ENCODE measurements at places on chromosomes 6 and 20.

GRCh38 chr6:43965628-43966373 lies 161.5 kb downstream of the MRPL14 start:
- peak; percentile 28 for DNase-seq

DNA sequence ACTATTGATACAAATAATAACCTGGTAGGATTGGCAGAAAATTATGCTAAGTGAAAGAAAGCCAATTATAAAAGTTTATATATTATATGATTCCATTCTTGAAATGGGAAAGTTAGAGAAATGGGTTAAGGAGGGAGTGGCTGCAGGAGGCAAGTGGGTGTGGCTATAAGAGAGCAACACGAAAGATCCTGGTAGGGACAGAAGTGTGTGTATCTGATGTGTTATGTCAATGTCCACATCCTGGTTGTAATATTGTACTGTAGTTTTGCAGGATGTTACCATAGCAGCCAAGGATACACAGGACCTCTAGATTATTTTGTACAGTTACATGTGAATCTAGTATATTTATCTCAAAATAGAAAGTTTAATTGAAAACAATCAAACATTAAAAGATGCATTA lies 46.8 kb downstream of the SNX5 start:
- no peak for DNase-seq

GRCh38 chr6:10621213-10621612 lies 73.2 kb downstream of the C6orf52 start:
- no peak for DNase-seq

- no peak for DNase-seq
Measured at GRCh38 chr6:39801456-39802251, 9.5 kb downstream of the DAAM2 start.

DNA sequence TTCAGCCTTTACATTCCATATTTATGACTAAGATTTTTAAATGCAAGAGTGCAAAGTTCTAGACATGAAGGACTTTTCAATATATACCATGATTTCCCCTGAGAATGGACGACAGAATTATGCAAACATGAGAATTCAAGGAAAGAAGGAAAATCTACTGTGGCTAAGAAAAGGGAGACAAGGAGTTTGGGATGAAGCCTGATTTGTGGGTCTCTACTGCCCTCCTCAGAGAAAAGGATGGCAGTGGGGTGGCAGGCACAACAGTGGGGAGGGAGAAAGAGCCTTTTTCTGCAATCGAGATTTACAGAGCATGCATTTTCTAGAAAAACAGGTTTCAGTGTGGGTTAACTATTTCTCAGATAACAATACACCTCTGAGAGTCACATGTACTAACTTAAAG lies 466.9 kb upstream of the NRSN1 start:
- no peak for DNase-seq

- DNase-seq = peak; percentile 83
Measured at GRCh38 chr6:27893059-27893835, 18.9 kb downstream of the OR2B2 start.

- no peak for DNase-seq
Measured at GRCh38 chr6:109105681-109106080, 10.4 kb downstream of the CEP57L1 start.

DNA sequence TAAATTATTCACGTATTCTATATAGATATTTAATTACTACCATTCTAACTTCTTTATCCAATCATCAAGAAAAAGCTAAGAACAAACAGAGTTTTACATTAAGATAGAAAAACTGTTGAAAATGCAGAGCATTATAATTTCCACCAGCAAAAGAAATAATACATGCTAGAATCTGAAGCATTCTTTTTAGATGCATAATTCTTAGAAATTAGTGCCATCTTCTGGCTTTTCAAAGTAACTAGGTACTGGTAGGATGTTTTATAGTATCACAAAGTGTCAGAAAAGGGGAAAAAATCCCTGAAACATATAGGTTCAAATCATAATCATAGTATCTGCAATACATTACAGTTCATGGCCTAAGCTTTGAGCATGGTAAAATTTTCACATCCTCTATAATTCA lies 178.9 kb downstream of the PHF3 start:
- no peak for DNase-seq

- DNase-seq = peak; percentile 78
Measured at GRCh38 chr6:18019539-18020534, 32.4 kb upstream of the KIF13A start.

GRCh38 chr6:36924131-36924530 lies 30.4 kb upstream of the PI16 start:
- no peak for DNase-seq

DNA sequence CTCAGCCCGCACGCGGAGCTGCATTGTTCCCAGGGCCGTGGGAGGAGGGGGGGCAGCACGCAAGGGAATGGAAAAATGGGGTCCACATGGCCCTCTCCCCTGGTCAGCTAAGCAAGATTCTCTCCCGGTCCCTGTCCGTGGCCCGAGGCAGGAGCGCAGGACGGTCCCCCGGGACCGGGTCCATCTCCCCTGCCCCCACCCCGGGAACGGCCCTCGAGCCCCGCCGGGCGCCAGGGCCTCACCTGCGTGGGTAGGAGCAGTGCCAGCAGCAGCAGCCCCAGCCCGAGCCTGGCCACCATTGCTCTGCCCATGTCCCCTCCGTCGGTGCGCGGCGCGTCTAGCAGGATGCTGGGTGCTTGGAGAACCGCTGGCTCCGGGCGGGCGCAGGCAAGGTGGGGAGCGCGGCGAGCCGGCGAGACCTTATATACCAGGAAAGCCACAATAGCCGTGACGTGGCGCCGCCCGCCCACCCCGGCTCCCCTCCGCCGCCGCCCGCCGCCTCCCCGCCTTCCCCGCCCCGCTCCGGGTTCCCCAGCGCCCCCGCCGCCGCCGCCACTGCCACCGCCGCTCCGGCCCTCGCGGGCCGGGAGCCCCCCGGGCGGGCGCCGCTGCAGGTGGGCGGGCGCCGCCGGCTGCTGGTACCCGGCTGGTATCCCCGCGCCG lies at the start of gene CD24:
CD24 (minus strand) TSS at position 394 of the 663 bp plus-strand sequence; CDS start at position 311, 83 bp downstream.
- DNase-seq = no peak

- no peak for DNase-seq
Measured at GRCh38 chr6:46914279-46914810, 7.4 kb downstream of the ADGRF5 start.

- peak; percentile 53 for DNase-seq
Measured at GRCh38 chr6:168179133-168179532, 100.1 kb upstream of the FRMD1 start.

DNA sequence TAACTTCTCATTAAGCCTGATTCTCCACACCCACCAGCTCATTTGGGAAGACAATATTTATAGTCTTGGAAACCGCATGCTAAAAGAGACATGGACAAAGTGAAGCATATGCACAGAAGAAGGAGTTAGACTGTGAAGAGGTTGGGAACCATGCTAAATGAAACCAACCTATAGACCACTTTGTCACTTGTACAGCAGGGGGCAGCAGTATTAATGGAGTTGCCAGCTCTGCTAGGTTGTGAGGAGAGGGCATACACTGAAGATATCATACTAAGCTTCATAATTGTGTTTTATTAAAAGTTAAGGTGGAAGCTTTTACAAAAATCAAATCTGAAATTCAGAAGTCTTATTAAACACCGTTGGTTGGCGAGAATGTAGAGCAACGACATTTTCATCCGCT lies 38.3 kb upstream of the HMGCLL1 start:
- DNase-seq = no peak

- DNase-seq = no peak
Measured at GRCh38 chr6:38138374-38138773, 318.8 kb downstream of the ZFAND3 start.

- no peak for DNase-seq
Measured at GRCh38 chr6:17472653-17473183, 79.3 kb downstream of the CAP2 start.

DNA sequence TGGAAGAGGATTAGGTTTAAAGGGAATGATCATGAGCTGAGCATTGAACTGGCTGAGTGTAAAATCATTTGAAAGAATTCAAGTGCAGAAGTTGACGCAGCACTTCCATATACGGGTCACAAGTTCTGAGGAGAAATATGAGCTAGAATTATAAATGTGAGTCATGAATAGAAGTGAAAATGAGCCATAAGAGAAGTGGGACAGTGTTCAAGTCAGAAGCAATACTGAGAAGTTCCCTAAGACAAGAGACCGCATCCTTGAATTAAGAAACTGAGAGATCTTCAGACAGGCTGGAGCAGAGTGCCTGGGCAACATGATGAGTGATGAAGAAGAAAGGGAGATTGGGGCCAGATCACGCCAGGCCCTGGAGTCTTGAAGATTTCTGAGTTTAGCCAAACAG lies 209.7 kb downstream of the TBX18 start:
- DNase-seq = no peak

DNA sequence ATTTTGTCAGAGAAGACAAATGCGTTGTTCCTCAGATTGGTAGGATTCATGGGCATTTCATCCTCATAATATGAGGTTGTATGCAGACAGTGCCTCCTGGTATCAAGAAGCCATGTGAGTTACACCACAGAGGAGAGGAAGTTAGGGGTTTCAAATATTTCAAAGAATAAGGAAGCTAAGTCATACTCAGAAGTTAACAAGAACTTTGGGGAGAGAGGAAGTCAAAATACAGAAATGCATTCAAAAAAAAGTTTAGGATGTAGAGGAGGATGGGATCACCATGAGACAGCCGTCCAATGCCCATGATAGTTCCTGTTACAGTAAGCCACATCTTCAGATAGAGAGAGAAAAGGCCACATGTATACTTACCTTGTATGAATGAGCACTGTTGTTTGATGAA lies 22.3 kb downstream of the HLA-DOB start:
- DNase-seq = no peak

GRCh38 chr6:106629859-106630163 lies 433 bp downstream of the QRSL1 start:
- DNase-seq = no peak

- no peak for DNase-seq
Measured at GRCh38 chr20:58511364-58511763, 3.8 kb downstream of the APCDD1L start.

DNA sequence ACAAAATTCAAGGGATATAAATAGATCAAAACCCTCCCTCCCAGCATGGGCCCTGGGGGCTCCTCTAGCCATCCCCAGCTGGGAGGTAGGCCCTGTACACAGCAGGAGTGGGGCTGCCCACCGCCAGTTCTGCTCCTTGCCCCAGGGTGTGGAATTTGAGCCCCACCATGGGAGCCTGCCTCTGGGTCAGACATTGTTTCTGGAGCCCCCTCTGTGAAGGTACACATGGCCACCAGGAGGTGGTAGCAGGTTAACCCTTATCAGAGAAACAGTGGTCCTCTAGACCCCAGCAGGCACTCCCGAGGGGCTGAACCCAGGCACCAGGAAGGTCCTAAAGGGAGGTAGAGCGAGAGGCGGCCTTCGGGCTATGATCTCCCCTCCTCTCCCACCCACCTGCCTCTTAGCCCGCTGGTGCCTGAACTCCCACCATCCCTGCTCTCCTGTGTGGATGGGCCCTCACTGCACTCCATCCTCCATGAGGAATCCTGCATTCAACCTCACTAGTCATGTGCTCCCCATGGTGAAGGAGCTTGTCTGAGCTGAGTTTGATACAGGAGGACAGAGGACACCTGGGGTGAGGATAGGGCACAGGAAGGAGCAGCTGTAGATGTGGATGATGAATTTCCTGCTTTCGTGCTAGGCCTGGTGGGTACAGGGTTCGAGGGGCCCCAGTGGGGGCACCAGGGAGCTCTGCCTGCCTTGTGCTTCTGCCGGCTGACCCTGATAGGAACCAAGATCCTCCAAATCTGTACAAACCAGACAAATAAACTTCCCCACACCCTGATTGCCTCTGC lies 114.9 kb downstream of the GRM4 start:
- no peak for DNase-seq

DNA sequence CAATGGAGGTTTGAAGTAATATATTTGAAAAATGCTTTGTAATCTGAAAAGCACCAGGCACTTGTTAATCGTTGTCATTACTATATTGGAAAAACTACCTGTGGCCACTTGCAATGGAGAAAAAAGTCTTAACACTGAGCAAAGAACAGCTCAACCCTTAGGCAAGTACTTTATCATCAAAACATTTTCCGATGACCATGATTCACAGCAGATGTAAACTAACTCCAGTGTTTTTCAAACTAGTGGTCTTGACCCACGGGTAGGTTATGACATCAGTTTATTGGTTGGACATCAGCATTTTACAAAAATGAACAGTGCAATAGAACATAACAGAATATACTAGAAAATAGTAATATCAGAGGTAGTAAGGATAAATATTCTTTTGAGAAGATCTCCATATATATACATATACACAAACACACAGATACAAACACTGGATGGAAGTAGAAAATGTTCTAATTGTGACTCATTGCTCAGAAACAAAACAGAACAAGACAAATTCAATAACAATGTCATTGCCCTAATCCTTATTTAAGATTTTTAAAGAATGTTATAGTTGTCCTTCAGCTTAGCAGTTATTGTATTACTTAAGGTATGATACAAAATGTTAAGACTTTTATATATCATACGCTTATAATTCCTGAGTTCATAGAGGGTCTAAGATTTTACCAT lies 123.0 kb downstream of the PLCB1 start:
- DNase-seq = no peak

DNA sequence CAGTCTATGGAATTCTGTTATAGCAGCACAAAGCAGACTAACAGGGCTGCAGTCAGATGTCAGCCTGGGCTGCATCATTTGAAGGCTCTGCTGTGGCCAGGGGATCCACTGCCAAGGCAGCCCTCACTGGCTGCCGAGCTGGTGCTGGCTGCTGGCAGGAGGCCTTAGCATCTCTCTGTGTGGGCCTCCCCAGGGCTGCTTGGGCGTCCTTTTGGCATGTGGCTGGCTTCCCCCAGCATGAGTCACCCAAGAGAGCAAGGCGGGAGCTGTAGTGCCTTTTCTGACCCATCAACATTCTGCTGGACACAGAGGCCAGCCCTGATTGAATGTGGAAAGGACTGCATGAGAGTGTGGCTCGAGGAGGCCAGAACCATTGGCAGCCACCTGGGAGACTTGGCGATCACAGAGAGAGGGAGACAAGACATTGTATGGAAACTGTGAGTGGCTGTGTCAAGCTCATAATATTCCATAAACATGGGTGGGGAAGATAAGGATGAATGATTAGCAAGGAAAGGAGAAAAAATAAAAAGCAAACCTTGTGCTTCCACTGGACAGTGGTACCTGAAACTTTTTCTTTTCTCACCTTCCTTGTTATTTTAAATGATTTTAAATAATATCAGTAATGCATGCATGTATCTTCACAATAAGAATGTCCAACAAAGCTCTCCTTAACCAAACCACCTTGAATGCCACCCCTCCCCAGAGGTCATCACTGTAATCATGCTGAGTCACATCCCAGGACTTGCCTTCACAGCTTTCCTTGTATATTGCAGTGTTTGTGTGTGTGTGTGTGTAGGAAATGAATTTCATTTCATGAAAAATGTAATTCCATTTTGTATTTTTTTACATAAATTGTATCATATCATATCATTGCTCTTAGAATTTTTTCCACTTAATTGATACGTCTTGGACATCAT lies 55.0 kb upstream of the VSX1 start:
- DNase-seq = peak; percentile 93

GRCh38 chr6:169513478-169514193 lies 188.2 kb downstream of the WDR27 start:
- no peak for DNase-seq

DNA sequence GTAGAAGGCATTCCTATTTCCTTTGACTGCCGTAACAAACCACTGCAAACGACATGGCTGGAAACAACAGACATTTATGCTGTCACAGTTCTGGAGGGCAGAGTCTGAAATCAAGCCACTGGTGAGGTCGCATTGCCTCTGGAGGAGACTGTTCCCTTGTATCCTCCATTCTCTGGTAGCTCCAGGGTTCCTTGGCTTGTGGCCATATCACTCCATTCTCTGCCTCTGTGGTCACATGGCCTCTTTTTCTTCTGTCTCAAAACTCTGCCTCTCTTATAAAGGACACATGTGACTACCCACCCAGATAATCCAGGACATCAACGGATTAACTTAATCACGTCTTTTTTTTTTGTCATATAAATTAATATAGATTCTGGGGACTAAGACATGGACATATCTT lies 84.4 kb downstream of the LYRM2 start:
- DNase-seq = no peak

Measured in aorta (tissue), 5 donors.